Skeletal muscle cell (primary cell): ENCODE measurements at places on chromosomes 3 and 15.
A peak's percentile ranks its signal among the peaks of the same experiment; 100 is the strongest.

DNA sequence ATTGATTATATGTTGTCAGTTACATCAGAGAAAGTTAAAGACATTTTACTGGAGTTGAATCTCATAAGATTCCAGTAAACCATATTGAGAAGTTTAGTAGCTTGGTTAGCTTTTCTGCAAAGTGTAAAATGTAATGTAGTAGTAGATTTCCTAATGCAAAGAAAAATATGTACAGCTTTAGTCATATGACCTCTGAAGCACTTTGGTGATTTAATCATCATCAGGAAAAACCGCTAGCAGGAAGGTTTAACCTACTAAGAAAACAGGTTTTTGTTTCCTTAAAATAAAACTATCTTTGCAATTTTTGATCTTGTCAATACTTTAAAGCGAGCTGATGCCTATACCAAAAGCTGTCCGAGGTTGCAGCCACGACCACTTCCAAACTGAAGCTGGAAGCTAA, 364.6 kb upstream of the ZNF385D start:
- DNase-seq, result peak; percentile 15

DNA sequence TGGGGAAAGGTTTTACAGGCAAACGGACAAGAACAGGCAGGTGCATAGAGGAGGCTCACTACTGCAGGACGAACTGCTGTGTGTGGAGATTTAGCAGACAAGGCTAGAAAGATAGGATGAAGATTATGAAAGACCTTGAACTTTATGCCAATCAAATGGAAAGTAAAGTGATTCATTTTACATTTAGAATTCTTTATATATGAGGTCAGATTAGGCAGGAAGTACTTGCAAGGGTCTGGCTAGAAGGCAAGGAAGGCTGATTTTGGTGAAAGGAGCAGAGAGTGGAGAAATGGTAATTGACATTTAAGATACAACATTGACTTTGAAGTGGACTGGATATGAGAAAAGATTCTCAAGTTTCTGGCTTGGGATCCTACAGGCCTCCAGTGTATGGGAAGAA, 33.6 kb downstream of the PLSCR4 start:
- no peak for DNase-seq

DNA sequence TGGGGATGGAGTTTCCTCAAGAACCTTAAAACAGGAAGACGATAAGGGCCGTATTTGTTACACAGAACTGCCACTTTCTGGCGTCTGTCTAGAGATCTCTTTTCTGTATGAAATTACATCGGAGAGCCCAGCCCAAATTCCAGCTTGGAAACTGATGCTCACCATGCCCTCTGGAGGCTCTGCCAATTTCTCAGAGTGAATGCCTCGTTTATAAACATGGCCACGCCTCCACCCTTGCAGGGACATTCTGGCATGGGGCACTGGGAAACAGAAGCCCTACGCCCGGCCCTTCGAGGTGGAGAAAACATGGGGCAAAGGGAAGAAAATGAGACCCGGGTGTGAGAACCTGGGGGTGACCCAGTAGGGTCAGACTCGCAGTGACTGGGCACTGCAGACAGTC, 53.4 kb upstream of the SEC13 start:
- DNase-seq, result no peak

DNA sequence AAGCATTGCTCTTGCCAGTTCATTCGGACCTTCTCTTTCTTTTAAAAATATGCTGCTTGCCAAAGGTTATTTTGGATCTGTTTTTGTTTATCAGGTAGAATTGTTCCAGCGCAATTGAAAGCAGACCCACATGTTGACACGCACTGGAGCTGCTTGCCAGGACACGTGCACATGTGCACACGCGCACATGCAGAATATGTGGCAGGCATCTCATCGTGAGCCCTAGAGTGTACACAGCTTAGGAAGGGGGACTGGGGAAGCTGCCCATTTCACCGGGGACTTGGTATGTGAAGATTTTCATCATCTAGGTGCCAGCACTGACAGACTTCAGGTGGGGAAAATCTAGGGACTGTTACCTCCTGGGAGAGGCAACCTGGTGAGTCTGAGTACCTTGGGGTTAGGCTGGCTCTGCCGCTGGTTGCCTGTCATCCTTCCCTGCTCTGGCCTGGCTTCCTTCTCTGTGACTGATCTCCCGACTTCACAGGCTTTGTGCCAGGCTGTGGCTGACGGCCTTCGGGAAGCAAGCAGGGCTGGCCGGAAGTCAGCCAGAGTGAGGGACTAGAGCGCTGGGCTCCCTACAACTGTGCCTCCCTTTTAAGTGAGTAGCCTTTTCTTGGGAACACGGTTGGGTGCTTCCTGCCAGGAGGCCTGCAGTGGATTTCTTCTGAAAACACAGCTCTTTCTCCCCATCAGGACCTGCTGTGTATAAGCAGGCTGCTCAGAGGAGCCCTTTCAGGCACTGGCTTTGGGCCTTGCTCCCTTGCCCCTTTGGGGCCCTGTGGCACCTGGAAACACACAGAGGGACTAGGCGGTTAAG, 129.3 kb downstream of the EEFSEC start:
- DNase-seq, result no peak

DNA sequence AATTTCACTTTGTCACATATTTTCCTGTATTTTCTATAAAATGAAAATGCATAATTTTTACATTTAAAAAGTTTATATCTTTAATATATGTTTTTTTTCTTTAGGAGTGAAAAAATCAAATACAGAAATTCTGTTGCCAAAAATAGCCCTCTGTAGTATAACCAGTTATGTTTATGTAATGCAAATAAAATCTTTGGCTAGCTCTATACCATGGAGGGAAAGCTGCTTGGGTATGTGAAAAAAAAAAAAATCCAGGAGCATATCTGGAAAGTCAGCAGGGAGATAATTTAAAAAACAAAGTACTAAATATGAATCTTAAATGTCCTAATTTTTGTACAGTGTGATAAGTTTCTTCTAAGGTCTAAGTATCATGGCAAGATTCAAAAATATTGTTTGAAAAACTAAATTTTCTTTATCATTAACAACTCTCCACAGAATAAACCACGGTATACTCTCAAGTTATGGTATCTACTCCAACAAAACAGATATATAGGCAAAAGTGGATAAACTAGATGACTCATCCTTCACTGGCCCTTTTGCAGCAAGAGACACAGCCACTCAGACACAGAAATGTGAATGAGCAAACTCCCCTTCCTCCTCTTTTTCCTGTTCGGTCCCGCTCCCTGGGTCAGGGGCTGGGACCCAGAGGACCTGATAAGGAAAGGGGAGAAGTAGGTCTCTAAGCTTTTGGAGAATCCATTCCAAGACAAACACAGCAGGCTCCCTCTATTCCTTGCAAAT, 66.6 kb downstream of the PDZRN3 start:
- DNase-seq, result peak; percentile 34

- DNase-seq, result no peak
These were observed 946.2 kb upstream of the CFAP20DC start for GRCh38 chr3:59996056-59996455.

DNA sequence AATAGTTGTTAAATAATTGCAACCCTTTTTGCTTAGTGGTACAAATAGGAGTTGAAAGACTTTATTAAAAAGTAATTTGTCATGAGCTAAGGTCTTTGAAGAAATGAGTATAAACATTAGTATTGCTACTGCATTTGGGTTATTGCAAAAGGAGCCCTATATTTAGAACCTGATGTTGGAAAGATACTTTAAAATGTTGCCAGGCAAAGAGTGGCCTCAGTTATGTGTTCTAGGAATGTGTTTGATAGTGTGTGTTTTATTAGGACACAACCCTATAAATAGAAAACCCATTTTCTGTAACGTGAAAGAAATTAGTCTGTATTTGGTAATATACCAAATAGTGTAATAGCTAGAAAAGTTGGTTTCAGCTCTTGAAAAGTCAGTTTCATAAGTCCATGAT, 10.7 kb downstream of the VPS8 start:
- DNase-seq, result no peak

DNA sequence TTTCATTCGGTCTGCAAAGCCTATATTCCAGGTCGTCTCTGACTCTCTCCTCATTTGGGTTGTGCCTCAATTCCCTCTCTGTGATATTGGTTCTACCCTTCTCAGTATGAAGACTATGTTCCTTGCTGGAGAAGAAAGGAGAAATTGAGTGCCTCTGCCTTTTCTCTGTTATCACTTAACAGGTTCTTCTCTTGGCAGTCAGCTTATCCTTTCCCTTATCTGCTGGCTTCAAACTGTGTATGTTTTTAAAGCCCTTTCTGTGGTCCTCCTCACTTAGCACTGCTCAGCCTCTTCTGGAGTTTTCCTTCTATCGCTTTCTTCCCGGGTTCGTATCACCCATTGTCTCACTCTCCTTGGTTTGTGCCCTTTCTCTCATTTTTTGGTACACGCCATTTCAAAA, 65.3 kb upstream of the FSTL1 start:
- DNase-seq, result no peak

DNA sequence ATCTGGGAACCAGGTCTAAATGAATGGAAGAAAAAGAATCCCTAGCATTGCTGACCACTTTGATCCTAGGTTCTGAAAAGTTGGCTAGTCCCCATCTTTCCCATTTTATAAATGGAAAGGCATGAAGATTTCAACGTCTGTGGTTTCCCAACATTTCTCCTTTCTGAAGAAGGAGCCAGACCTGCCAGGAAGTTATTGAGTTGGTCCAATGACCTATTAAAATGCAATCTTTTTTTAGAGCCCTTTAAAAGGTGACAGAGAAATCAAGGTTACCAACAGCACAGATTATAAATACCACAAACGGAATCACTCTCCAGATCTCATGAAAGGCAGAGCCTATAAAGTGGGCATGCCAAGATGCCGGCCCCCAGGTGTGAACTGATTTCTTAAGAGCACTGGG, 505.6 kb upstream of the THBS1 start:
- peak; percentile 25 for DNase-seq
